ENCODE measurements at places on chromosomes 5 and 9. TPM values are rescaled to one million over a fixed set of nuclear protein-coding genes. Genes with fewer than 3 reads are reported as not detected.

GRCh38 chr5:145141534-145141933 is 693.6 kb downstream of the PRELID2 start:
- DNase-seq: no peak

The NCS1 gene
- polyA plus RNA-seq: 29.6 TPM

The PDE6A gene
- polyA plus RNA-seq: 0.28 TPM

DNA sequence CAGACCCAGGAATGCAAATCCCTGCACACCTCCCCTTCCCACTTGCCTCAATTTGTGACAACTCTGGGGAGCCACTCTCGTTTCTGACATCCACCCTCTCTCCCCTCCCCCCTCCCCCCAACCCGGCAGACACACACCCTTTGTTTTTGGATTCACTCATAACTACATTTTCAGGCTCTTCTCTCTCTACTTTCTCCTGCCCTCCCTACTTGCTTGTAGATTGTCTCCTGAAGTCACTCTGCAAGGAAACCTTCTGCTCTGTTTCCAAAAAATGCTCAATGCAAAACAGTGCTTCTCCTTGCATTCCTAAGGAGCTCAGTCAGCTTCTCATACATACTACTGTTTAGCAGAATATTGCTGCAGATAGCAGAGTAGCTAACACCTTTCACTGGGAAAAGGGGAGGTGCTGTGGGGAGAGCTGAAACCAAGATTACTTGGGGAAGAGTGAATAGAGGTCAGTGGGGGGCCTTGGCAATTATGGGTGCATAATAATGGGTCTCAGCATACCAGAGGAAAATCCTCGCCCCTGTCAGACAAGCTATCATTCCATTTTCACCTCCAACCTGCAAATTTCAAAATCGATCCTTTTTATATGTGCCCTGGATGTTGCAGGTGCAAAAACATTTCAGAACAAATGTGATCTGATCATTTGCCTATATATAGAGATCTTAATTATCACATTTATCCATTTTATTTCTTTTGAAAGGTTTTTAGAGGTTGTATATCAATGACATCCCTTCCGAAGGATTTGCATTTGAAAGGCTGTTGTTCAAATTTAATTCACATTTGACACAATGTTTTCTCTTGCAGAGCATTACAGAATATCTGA is 1860.7 kb upstream of the WWC1 start:
- no peak for DNase-seq

The FGF1 gene
- 18.9 TPM for polyA plus RNA-seq

GRCh38 chr5:102554728-102555127 is 55.9 kb upstream of the SLCO6A1 start:
- no peak for DNase-seq

The GPSM1 gene
- polyA plus RNA-seq: 41.2 TPM

The LECT2 gene
- 4.8 TPM for polyA plus RNA-seq

The SLC6A18 gene
- polyA plus RNA-seq: 2.5 TPM

DNA sequence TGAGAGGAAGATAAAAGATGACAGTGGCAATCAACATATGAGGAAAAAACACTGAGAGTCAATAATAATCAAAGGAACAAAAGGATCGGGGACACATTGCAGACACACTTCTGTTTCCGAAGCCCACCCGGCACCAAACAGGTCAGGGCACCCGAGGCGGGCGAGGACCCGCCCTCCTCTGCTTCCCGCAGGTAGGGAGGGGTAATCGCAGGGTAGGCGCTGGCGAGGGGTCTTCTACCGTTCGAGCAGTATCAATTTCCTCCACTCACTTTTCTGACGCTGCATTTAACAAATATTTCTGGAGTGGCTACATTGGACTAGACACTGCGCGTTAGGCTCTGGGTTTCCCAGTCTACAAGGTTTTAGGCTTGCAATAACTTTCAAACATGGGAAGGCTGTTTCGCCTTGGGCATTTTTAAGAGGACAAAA is 1.3 kb downstream of the TXN start:
- DNase-seq: no peak

GRCh38 chr9:95776176-95776575 is 99.3 kb upstream of the ERCC6L2 start:
- no peak for DNase-seq

DNA sequence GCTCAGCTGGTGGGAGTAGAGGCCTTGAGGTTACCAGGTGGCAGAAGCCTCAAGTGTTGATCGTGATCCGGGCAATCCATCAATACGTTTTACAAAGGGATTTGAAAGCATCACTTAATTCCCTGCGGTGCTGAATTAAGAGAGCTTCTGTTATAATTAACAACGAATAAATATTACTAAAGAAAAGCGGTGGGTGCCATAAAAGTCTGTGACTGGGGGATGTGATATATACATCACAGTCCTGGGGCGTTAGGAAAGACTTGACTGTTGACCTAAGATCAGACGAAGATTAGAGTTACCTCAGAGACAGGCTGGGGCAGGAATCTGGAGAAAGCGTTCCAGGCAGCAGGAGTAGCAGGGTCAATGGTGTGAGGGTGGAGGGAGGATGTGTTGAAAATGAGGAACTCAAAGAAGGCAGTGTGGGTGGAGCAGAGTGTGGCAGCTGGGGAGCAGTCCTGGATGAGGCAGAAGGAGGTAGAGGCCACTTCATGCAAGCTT is 6.7 kb upstream of the C5orf63 start:
- no peak for DNase-seq

Data from renal pelvis (tissue), 12 donors.